Naive thymus-derived CD4-positive, alpha-beta T cell (primary cell): ENCODE measurements at places on chromosomes 5 and 9. TPM values are rescaled to one million over a fixed set of nuclear protein-coding genes. Genes with fewer than 3 reads are reported as not detected.

GRCh38 chr9:88464851-88465250, 70.1 kb upstream of the NXNL2 start:
- no peaks in the 10 kb centered on the region for H3K4me1 ChIP-seq
- H3K36me3 ChIP-seq, result no peaks in the 10 kb centered on the region
- no peaks in the 10 kb centered on the region for H3K27me3 ChIP-seq
- H3K27ac ChIP-seq, result no peak overlapping the region

DNA sequence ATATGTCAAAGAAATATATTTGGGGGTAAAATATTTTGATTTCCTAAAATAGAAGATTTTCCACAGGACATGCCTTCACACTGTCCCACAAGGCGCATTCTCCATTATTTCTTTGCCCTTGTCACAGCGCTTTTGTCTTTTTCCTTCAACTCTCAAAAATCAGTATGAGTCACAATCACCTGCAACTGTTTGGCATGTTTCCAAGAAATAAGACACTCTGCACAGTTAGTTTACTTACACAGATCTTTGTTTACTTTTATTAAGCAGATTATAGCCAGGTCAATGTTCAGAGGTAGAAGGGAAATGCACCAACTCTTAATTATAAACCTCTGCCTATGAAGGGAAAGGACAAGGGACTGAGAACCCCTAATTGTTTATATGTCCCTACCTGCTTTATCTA, 9.5 kb downstream of the CEMIP2 start:
- H3K4me3 ChIP-seq, result no peak overlapping the region
- no peaks in the 10 kb centered on the region for H3K36me3 ChIP-seq
- peaks cover 45% of the 10 kb centered on the region for H3K4me1 ChIP-seq

- no peaks in the 10 kb centered on the region for H3K36me3 ChIP-seq
- no peak for DNase-seq
- H3K4me1 ChIP-seq, result no peaks in the 10 kb centered on the region
- H3K27ac ChIP-seq, result no peak overlapping the region
- H3K27me3 ChIP-seq, result no peaks in the 10 kb centered on the region
Measured at GRCh38 chr5:102529031-102529430, 30.2 kb upstream of the SLCO6A1 start.

GRCh38 chr5:33102551-33102950, 338.2 kb upstream of the TARS1 start:
- no peaks in the 10 kb centered on the region for H3K27me3 ChIP-seq
- H3K27ac ChIP-seq, result no peak overlapping the region
- H3K36me3 ChIP-seq, result no peaks in the 10 kb centered on the region
- no peak overlapping the region for H3K4me3 ChIP-seq

DNA sequence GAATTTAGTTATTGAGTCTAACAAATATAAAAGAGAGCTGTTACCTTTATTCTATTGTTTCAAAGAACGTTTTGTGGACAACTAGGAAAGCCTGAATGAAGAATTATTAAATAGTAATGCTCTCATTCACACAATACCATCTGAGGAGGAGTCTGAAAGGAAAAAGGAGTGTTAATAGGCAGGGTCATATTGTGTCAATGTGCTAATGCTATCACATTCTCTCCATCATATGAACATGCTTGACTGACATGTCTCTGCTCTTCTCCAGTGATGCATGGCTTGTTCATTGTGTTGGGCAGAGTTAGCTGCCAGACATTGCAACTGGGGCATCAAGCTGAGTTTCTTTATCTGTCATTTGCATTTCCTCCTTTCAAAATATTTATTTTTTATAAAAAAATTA, 1578.0 kb downstream of the MAT2B start:
- no peaks in the 10 kb centered on the region for H3K36me3 ChIP-seq
- no peak overlapping the region for H3K4me3 ChIP-seq
- H3K27me3 ChIP-seq, result no peaks in the 10 kb centered on the region

The CHSY3 gene
- not detected for total RNA-seq

The SLC4A9 gene
- not detected for total RNA-seq

The RLN2 gene
- total RNA-seq, result 3.0 TPM
